Activated naive CD4-positive, alpha-beta T cell treated with anti-CD3 and anti-CD28 coated beads for 36 hours (primary cell): ENCODE measurements at places on chromosomes 1 and 21. TPM values are rescaled to one million over a fixed set of nuclear protein-coding genes. Genes with fewer than 3 reads are reported as not detected.

The RHD gene
- total RNA-seq = not detected

- no peak for DNase-seq
These were observed 1.6 kb upstream of the TAF12 start for GRCh38 chr1:28644494-28644893.

- DNase-seq = peak; percentile 33
These were observed 18.5 kb upstream of the SAMD11 start for GRCh38 chr1:905071-905749.

The PCBP3 gene
- 10.2 TPM for total RNA-seq

DNA sequence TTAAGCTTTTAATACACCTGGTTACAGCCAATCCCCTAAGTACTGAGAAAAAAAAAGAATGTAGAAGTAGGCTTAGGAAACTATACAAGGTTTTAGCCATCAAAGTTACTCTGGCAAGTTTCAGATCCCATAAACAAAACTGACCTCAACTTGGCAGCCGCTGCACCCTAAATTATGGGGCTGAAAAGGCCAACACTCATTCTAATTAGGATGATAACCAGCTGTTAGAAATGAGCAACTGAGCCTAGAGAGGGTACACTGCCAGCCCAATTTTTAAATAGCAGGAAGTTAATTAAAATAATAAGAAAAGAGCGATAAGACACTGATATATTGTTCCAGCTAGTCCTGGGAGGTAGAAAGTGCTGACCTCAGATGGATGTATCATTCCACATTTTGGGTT lies 105.7 kb upstream of the VAV3 start:
- no peak for DNase-seq

- DNase-seq = no peak
These were observed 49.9 kb downstream of the CBS start for GRCh38 chr21:43025636-43026180.

DNA sequence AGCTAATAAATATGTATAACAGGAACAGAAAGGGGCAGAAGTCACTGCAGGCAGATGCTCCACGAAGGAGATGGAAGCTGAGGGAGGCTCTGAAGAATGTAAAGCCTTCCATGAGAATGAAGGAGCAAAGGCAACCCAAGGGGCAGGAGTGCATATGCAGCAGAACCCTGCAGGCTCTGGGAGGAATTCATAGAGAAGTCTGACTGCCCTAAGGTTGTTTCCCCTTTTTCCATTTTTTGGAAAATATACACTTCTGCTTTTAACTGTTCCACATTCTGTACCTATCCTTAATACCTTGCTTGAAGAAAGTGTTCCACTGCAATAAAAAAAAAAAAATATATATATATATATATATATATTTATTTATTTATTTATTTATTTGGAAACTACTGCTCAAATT lies 69.6 kb downstream of the CD34 start:
- no peak for DNase-seq

The CFHR5 gene
- not detected for total RNA-seq

DNA sequence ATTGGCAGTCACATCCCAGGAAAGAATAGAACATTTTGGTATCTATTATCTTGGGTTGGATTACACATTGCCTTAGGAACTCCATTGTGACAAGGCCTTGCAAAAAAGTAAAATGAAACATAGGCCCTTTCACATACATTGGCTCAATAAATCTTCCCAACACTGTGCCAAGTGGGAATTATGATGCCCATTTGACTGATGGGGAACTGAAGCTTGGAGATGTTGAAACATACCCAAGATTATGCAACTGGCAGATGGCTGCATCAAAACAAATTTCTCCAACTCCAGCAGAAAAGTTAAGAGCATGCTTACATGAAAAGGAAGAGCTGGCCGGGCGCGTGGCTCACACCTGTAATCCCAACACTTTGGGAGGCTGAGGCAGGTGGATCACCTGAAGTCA lies 26.9 kb downstream of the PLEKHO1 start:
- DNase-seq = no peak

- DNase-seq = no peak
These were observed 700.4 kb upstream of the RGS18 start for GRCh38 chr1:191457889-191458288.

GRCh38 chr1:17440074-17440826 lies 773 bp upstream of the RCC2 start:
- peak; percentile 8 for DNase-seq

The MAP1LC3C gene
- total RNA-seq = not detected

The CDC20 gene
- 179 TPM for total RNA-seq

The KIF21B gene
- total RNA-seq = 45.5 TPM

- no peak for DNase-seq
These were observed 65.5 kb upstream of the DNAH14 start for GRCh38 chr1:224864006-224864405.

GRCh38 chr1:156859523-156860112 lies 701 bp upstream of the INSRR start:
- DNase-seq = peak; percentile 18

The SLC35A3 gene
- total RNA-seq = 15.5 TPM

DNA sequence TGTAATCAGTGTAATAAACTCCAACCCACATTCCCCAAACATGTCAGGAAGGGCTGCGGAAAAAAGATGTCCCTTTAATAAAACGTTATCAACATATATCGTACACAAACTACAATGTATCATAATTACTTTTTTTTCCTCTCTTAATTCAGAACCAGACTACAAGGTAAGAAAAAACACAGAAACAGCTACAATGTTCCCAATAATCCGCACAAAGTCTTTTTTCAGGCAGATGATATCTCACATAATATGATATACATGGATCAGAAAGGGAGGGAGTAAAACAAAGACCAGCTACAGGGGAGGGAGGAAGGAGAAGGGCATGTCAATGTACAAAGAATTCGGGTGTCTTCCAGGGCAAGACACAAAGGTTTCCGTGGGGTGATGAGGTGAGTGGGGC lies 25.4 kb downstream of the MRPL37 start:
- no peak for DNase-seq

The SLAMF9 gene
- not detected for total RNA-seq
